ENCODE measurements at places on chromosomes 16 and 17.

DNA sequence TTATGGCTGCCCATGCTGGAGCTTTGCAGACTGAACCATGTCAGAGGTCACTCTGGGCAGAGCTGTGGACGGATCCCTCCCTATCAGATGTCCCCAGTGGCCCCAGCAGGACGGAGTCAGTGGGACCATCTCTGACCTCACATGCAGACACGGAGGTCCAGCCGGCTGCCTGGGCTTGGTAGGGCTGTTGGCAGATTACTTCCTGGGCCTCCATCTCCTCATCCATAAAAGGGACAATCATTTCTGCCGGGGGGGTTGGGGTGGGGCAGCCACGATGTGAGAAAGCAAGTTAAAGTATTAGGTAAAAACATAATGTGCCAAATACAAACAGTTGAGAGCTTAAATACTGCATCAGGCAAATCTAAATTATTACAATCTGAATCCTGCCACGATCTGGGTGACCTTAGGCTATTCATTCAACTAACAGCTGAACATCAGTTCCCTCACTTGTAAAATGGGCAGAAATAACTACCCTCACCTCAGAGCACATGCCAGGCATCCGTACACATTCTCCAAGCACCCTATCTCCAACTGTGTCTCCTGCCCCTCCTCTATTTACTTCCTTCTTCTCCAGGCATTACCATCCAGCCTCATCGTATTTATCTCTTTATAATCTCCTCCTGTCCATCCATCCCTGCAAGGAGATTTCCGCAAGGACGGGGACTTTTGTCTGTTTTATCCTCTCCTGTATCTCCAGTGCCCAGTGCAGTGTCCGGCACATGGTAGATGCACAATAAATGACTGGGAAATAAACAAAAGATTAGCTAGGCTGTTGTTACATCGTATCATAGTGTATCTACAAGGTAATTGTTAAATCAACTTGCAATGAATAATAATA is 192.3 kb upstream of the FOXF1 start:
- DNase-seq: no peak

- DNase-seq: no peak
Observed at GRCh38 chr17:37844158-37844976, 79.8 kb upstream of the TBC1D3K start.

- DNase-seq: no peak
Observed at GRCh38 chr16:75279305-75279704, 27.9 kb upstream of the BCAR1 start.

DNA sequence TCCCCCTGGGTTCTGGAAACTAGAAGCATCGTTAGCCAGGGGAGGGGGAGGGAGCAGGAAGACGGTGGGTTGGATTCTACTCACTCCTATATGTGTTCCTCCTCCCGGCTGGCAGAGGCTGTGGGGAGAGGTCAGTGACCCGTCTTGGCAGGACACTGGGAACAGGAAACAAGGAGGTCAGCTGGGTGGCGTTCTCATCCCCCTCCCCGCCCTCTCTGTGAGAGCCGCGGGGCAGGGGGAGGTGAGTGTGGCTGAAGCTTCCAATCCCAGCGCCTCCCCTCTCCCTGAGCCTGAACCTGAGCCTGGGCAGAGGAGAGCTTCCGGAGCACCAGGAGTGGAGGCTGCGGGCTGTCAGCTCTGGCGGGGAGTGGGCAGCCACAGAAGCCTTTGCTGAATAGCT is 12.5 kb downstream of the GPRC5C start:
- DNase-seq: no peak

DNA sequence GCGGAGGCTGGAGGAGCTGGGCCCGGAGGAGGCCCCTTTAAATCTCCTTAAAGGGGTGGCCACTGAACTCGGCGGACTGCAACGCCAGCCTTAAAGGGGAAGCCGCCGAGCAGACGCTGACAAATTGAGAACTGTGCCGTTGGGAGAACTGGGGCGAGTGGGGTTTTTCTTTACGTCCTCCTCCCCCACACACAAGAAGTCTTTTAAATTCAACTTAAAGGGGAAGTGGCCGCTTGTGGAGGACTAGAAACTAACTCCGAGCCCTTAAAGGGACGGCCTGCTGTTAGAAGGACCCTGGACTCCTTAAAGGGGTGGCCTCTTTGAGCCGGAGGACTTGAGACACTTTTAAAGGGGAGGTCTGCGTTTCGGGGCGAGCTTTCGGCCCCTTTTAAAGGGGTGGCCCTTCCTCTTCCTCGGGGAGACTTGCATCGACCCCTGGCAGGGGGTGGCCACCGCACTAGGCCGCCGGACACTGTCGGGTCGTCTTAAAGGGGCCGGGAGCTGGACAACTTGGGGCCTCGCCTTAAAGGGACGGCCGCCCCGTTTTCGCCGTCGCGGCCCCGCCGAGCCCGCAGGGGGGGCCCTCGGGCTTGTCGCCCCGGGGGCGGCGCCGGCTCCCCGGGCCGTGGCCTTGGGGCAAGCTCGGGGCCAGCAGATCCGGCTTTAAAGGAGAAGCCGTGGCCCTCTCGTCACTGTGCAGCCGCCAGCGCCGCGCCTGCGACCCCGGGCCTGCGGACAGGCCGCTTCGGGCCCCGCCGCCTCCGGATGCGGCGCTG is 688 bp downstream of the FBRS start:
- peak; percentile 96 for DNase-seq

DNA sequence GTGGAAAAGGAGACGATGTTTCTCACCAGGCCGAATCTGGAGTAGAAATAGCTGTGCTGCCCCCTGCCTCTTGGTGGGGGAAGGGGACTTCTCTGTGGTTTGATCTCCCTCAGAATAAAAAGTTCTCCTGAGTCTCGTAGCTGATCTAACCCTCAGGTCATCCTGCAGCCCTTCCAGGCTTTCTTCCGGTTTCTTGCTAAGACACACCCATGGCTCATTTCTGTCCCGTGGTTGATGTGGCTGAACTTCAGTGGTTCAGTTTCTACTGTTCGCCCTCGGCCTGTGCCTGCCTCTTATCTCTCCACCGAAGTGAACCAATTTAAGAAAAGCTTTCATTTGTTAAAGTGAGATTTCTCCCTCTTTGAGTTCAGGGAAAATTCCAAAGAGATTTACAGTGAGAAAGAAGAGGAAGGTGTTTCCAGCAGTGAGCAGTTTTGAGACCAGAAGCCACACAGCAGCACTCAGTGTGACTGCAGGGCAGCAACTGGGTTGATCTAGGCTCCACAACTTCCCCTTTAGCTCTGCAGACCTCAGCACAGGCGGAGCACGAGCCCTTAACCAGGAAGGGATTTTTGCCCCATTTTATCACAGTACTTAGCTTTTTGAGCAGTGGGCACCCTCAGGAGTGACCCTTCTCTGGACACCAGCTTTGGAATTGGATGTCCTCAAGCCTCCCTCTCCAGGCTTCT is 34.9 kb upstream of the CACNG5 start:
- DNase-seq: no peak

GRCh38 chr17:54980375-54980774 is 11.8 kb downstream of the STXBP4 start:
- no peak for DNase-seq

DNA sequence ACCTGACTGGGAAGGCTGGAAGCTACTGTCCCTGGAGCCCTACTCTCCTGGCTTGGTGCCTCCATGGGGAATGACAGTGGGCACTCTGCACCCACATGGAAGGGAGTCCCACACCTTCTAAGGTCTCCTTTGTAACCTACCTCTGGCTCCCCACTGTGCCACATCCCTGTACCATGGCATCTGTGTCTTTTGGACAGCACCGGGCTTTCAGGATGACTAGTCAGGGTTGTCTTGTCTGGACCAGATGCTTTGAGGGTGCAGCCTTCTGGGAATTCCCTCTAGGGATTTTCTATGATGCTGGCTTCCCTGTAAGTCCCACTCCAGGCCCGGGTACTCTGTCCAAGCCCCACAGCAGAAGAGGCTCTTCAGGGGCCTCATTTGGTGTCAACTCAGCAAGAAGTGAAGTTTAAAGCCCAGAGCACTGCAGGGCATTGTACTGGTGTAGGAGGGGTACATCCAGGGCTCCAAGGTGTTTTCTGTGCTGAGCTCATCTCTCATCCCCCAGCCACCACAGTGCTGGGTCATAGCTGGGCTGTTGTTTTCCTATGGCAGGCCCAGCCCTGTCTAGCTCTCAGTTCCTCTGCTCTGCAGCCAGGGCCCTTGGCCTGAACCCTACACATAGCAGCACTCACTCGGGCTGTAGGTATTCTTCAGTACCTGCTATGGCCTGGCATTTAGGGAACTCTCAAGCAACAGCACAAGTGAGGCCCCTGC is 255.3 kb downstream of the CPPED1 start:
- DNase-seq: no peak

DNA sequence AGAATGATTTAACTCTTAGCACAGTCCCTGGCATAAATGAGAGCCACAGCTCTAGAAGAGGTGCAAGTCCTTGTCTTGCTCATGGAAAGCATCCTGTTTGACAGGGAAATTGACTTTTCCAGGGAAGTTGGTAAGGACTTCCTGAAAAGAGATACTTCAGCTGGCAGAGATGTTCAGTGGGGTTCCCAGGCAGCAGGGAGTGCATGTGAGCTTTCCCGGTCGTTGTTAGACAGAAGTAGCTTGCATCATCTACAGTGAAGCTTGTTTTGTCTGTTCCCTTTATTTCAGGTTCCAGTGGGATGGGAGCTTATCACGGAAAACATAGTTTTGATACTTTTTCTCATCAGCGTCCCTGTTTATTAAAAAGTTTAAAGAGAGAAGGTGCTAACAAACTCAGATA is 22.9 kb downstream of the ALDH3A2 start:
- DNase-seq: no peak

GRCh38 chr17:29826114-29826692 is 103.8 kb downstream of the SSH2 start:
- no peak for DNase-seq

All from Jurkat, Clone E6-1 (cell line).